CD8-positive, alpha-beta T cell (primary cell): ENCODE measurements at places on chromosomes 5 and 9. TPM values are rescaled to one million over a fixed set of nuclear protein-coding genes. Genes with fewer than 3 reads are reported as not detected.

The C5orf15 gene
- total RNA-seq: 13.0 TPM

The ERCC6L2 gene
- total RNA-seq: 32.9 TPM

The MYOZ3 gene
- total RNA-seq: not detected

The LRRC8A gene
- total RNA-seq: 40.1 TPM

The SOHLH1 gene
- total RNA-seq: not detected

The GABRA1 gene
- total RNA-seq: not detected

The SLC6A7 gene
- not detected for total RNA-seq

The PCDHB14 gene
- total RNA-seq: not detected

The CFAP157 gene
- total RNA-seq: not detected

The PTGES gene
- 0.22 TPM for total RNA-seq

The SNCAIP gene
- total RNA-seq: not detected

The PCA3 gene
- not detected for total RNA-seq

The NSG2 gene
- not detected for total RNA-seq

The FRRS1L gene
- total RNA-seq: not detected

The KLF4 gene
- 5.4 TPM for total RNA-seq

The PDCD1LG2 gene
- not detected for total RNA-seq

The SPATA6L gene
- total RNA-seq: 3.3 TPM

The AOPEP gene
- total RNA-seq: 5.2 TPM

The COL27A1 gene
- 0.35 TPM for total RNA-seq

The KLHL3 gene
- 16.9 TPM for total RNA-seq

The CERCAM gene
- total RNA-seq: 0.73 TPM

The SLC36A3 gene
- total RNA-seq: not detected

The FAM81B gene
- not detected for total RNA-seq

The TIMD4 gene
- 3.1 TPM for total RNA-seq

The CDKN2B-AS1 gene
- not detected for total RNA-seq

The AGXT2 gene
- total RNA-seq: not detected

The STPG3 gene
- not detected for total RNA-seq

The TEK gene
- not detected for total RNA-seq

The IL7R gene
- 310 TPM for total RNA-seq

The FANCG gene
- total RNA-seq: 15.2 TPM

The SH3GL2 gene
- not detected for total RNA-seq

The CEL gene
- total RNA-seq: 0.30 TPM

The ATP10B gene
- not detected for total RNA-seq

The LVRN gene
- total RNA-seq: not detected

The TAL2 gene
- total RNA-seq: not detected
